ENCODE measurements at places on chromosomes 16 and 17.
A peak's percentile ranks its signal among the peaks of the same experiment; 100 is the strongest.

DNA sequence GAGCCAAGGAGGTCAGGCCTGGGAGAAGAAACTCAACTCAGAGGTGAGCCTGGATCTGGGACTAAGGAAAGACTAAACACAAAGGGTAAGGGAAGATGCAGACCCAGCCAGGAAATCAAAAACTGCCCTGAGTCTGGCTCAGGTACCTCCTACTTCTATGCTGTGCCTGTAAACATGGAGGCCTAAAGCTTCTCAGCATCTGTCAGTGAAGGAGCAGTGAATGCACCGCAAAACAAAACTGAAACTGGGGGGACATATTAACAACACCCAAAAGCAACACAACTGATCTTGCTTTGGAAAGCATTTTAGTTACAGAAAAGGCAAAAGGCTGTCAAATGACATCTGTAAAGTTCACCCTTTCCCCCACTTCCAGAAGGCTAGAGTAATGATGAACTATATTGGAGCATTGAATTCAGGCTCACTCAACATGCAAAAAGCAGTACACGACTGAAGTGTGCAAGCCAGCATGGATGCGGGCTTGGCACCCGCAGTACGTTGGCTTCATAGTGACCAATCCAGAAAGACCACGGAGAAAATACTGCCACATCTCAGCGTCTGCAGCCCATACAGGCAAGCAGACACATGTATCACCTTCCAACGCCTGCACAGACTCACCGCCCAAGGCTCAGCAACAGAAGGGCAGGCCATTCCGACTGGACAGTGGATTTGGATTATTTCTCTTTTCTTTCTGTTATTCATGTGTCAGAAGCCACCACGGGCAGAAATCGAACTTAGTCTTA is 3.8 kb downstream of the TBC1D16 start:
- no peak for DNase-seq

GRCh38 chr17:11608396-11608795 is 10.1 kb downstream of the DNAH9 start:
- DNase-seq, result no peak

DNA sequence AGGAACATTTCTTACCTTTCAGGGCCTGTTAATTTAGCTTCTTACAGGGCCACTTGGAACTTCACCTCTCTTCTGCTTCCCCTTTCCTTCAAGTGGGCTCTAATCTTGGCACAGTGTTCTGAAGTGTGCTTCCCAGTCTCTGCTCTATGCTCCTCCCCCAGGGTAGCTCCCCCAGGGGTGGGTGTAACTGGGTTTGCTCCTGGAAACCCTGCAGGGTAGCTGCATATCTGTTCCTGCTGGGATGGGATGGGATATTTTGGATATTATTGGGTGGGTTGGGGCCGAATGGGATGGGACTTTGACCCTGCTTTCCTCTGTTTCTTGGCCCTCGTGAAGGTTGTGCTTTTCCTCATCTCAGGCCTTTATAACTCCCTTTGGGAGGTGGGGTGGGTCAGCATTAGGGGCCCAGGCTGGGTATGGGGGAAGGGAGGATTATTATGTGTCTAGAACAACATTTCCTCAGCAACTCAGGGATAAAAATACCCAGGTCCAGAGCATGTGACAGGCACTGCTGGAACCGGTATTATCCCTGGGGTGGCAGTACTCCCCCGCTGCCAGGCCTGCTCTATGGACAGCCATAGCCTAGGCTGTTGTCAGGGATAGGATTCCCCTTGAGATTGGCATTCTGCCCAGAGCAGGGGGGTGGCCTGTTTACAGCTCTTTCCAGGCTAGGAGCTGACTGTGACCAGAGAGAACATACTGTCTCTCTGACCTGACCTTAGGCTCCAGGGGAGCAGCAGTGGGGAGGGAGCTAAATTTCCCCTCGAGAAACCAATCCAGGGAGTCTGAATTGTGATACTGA is 5.0 kb downstream of the NFE2L1 start:
- no peak for DNase-seq

GRCh38 chr17:13143001-13143400 is 125.2 kb upstream of the ELAC2 start:
- no peak for DNase-seq

GRCh38 chr17:49249292-49249794 is 18.8 kb upstream of the PHOSPHO1 start:
- DNase-seq, result no peak

- DNase-seq, result no peak
These were observed 107.6 kb downstream of the KCNJ2 start for GRCh38 chr17:70276906-70277305.

DNA sequence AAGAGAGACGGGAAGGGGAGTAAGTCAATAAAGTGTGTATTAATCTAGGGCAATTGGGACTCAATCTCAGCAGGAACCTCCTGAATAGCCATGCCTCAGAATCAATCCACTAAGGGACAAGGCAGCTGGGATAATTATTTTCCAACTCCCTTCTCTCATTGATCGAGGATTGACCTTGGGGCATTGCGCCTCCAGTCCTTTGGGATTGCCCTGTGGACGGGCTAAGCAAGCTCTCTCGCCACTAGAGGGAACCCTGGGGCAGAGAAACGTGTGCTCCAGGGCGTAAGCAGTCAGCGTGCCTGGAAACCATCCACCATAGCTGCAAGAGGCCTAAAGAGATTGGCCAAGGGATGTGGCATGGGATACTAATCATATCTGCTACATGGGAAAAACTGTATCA is 53.9 kb upstream of the ERCC4 start:
- DNase-seq, result peak; percentile 7

- DNase-seq, result no peak
These were observed 8.2 kb upstream of the BAIAP3 start for GRCh38 chr16:1325261-1325660.

- DNase-seq, result no peak
These were observed 6.4 kb downstream of the PRKCB start for GRCh38 chr16:23842137-23842600.

DNA sequence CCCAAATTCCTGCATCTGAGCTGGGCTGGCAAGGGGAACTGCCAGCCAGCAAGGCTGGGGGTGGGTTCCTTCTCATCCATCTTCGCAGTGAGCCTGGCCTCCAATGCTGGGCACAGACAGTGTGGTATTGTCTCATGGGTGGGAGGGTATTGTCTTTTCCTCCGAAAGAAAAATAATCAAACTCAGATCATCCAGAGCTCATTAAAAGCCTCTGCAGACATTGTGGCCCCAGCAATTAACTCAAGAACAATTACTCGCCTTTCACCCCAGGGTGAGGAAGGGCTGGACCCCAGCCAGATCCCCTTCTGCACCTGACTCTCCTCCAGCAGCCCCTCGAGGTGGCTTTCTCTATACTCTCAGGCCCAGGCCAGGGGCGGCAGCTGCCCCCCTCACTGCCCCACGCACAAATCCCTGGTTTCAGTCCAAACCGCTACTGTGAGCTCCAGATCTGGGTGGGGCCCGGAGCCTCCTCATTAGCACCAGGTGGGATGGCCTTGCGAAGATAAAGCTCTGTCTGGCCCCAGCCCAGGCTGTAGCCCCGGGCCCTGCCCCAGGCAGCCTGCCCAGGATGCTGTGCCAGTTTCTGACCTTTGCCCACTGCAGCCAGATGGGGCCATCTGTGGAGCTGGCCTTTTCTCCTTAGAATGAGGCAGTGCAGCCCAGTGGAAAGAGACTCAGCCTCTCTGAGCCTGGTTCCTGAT is 2.3 kb upstream of the KRT15 start:
- no peak for DNase-seq

DNA sequence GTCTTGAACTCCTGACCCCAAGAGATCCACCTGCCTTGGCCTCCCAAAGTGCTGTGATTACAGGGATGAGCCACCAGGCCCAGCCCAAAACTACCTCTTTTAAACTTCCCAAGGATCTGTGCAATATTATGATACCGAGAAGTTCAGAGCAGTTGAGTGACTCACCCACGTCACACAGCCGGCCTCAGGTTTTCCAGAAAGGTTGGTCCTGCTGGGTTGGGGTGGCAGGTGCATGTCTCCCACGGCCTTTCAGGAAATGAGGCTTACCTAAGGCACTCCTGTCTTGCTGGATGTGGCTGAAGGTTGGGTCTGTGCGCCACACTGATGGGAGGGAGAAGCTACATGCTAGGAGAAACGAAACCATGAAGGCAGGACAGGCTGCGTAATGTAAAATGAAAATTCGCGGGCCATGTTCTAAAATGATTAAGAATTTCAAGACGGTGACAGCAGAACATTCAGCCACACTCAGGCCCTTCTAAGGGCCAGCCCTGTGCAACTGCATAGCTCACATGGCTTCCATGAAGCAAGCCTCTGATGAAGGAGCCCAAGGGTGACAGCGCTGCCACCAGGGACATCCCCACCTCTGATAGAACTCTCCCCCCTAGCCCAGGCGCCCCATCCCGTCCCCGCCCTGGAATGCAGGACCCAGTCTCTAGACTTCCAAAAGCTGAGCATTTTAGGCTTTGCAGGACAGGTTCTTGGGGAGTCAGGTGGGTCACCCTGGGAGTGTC is 6.6 kb upstream of the GLIS2 start:
- DNase-seq, result no peak

GRCh38 chr16:86346034-86346433 is 164.3 kb upstream of the FOXF1 start:
- DNase-seq, result no peak

DNA sequence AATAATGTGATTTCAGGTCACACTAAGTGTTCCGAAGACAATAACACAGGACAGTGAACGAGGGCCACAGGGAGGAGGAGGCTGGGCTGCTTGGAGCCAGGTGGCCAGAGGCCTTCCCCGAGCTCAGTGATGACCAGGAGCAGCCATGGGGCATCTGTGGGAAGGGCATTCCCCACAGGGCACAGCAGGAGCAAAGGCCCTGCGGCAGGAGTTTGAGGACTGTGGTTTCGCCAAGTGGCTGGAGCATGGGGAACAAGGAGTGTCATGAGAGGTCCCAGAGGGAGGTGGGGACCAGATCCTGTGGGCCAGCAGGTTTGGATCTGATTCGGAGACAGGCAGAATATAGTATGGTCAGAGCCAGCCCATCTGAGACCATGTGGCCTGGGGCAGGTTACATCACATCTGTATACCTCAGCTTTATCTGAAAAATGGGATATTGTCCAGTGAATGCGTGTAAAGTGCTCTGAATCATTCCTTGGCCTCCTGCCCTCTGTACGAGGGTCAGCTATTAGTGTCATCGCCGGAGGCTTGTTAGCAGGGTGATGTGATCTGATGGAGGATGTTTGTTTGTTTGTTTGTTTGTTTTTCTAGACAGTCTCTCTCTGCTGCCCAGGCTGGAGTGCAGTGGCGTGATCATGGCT is 176.8 kb downstream of the KATNIP start:
- no peak for DNase-seq

- no peak for DNase-seq
These were observed 42.1 kb upstream of the GPRC5B start for GRCh38 chr16:19926449-19927390.

DNA sequence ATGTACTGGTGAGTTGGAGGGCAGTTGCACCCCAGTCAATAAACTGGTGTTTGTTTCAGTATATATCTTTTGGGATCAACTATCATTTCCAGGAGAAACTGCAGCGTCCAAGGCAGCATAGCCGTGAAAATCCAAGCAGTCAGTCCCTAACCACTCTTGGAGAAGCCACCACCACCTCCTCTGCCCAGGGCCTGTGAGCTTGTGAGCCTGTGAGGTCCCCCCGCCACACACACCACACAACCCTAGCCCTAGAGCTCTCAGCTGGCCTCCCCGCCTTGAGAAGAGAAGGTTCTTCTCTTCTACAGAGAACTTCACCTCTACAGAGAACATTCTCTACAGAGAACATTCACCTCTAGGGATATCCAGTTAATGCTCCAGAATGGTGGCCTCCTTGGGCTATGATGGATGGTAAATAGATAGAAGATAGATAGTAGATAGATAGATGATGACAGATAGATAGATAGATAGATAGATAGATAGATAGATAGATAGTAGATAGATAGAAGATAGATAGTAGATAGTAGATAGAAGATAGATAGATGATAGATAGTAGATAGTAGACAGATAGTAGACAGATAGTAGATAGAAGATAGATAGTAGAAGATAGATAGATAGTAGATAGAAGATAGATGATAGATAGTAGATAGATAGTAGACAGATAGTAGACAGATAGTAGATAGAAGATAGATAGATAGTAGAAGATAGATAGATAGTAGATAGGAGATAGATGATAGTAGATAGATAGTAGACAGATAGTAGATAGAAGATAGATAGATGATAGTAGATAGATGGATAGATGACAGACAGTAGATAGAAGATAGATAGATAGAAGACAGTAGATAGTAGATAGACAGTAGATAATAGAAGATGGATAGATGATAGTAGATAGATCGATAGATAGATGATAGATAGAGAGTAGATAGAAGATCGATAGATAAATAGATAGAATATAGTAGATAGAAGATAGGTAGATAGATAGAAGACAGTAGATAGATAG is 13.7 kb downstream of the ALOX15B start:
- no peak for DNase-seq

GRCh38 chr16:64925166-64925565 is 196.7 kb downstream of the CDH11 start:
- DNase-seq, result no peak

GRCh38 chr16:81744911-81745310 is 34.2 kb upstream of the PLCG2 start:
- no peak for DNase-seq

- no peak for DNase-seq
These were observed 76.4 kb downstream of the GPR139 start for GRCh38 chr16:19997264-19997663.

GRCh38 chr17:32319548-32319905 is 22.4 kb downstream of the C17orf75 start:
- peak; percentile 75 for DNase-seq

GRCh38 chr16:75053791-75054555 is 55.1 kb downstream of the ZNRF1 start:
- DNase-seq, result no peak

Measured in activated CD4-positive, alpha-beta T cell treated with anti-CD3 and anti-CD28 coated beads, Interleukin-2, amount 50 U/mL, for 4 hours (primary cell).